ENCODE measurements at places on chromosomes 16 and 17.
A peak's percentile ranks its signal among the peaks of the same experiment; 100 is the strongest.

DNA sequence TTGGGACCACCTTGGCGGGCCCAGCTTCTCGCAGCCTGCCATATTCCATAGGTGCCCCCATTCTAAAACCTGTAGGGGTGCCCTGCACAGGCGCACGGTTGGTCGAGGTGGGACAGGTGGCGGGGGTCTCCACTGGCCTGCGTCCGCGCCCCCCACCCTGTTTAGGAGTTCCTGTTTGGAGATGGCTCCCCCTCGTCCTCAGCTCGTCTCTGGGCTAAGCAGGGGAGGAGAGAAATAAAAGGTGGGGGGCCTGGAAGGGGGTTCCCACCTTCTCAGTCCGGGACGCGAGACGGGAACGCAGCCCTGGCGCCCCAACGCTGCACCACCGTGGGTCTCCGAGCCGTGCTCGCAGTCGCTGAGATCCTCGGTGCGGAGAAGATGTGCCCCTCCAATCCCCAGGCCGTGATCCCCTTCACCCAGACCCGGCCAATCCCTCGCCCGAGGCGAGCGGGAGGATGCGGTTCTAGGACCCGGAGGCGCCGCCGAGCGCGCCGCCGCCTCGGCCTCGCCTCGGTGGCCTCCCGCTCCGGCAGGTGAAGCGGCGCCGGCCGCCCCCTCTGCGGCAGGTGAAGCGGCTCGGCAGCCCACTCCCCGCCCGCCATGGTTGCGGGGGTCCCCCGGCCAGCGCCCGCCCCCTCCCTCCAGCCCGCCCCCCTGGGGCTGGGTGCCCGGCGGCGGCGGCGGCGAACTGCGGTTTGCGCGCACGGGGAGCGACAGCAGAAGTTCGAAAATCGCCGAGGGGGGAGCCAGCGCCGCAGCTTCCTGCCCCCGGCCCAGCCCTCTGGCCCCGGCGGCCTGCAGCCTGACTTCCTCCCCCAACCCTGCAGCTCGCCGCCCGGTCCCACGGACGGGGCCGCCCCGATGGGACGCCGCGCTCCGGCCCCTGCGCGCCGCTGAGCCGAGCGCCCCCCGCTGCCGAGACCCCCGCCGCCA is at the start of gene FMNL1:
TSS of gene FMNL1 (plus strand) at position 805 of the 933 bp plus-strand sequence. CDS start 240 bp downstream, outside the sequence.
- DNase-seq = peak; percentile 75

- no peak for DNase-seq
Measured at GRCh38 chr17:74130276-74130675, 73.2 kb upstream of the RPL38 start.

DNA sequence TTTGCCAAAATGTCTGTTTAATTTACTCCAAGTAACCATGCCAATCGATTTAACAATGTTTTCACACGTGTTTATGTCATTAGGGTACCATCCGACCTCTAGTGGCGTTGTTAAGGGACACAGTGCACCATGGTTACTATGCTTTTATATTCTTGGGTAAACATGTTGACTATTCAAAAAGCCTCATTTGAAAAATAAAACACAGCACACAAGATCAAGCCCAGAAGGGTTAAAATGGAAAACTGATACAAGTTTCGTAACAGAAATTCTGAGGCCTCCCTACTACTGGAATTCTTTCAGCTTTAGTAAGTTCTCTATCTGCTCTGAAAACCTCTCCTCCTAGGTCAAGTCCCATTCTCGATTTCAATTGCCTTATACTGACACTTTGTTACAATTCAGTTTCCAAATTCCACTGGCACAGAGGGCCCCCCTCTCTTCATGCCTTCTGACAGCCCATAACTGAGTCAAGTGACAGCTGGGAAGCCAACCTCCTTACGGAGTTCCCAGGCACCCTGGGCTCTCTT is 2.1 kb downstream of the CFAP20 start:
- DNase-seq = peak; percentile 50

- no peak for DNase-seq
Measured at GRCh38 chr17:30524847-30525246, 47.6 kb downstream of the GOSR1 start.

DNA sequence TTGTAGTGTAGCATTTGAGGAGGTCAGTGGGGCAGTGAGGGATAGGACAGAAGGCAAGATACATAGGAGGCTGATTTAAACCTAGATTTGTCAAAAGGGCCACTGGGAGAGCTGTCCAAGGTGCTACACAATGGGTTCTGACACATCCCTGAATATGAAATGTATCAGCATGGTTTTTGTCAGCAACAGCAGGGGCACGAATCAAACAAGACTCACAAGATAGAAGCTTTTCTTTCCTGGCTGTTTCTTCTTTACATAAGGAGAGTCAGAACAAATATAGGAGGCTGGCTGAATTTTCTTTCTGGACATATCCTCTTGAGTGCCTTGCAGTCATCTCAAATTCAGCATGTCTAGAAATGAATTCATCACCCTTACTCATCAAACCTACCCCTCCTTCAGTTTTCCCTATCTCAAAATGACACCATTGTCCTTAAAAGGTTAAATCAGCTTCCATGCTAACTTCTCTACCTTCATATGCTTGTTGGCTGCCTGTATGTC is 130.5 kb downstream of the NPIPB5 start:
- DNase-seq = peak; percentile 36

DNA sequence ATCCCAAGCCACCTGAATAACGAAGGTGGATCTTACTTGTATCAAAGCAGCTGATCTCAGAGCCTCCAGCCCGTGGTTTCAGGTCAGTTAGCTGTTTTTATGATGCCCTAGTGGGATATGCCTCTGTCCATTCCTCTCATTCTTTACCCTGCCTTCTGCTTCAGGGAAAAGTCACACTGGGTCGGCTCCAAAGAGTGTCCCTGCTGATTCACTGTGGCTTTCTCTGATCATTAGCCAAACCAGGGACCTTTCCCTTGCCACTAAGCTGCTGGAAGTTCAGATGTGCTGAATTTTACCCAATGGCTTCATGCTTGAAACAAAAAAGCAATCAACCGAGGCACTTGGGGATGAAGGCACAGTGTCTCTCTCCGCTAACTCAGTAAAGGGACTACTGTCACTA is 170.2 kb upstream of the SALL1 start:
- DNase-seq = no peak

GRCh38 chr16:4347010-4347409 is 4.1 kb downstream of the PAM16 start:
- no peak for DNase-seq

GRCh38 chr16:47815655-47816054 is 340.1 kb downstream of the ABCC12 start:
- DNase-seq = no peak

DNA sequence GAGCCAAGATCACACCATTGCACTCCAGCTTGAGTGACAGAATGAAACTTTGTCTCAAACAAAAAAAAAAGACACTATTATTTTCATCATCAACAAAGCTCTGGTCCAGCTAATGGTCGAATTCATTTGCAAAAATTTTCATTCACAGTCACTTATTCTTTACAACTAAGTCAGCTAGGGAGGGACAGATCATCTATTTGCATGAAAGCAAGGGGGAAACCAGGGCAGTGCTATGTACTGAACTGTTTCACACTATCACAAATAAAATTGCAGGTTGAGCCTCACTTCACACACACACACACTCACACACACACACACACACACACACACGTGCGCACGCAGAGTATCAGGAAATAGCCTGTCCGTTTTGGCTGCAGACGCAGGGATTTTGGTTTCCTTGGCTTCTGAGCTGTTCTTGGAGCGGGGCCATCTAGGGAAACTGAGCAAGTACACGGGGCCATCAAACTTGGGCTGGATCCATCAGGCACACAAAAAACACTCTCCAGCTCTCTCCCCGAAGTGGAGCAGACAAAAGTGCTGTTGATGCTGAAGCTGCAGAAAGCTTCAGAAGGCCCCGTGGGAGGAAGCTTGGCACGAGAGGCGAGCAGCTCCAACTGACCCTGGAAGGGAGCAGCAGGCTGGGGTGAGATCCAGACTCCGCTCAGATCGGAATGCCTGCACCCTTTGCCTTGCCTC is 44.3 kb upstream of the HELZ start:
- no peak for DNase-seq

DNA sequence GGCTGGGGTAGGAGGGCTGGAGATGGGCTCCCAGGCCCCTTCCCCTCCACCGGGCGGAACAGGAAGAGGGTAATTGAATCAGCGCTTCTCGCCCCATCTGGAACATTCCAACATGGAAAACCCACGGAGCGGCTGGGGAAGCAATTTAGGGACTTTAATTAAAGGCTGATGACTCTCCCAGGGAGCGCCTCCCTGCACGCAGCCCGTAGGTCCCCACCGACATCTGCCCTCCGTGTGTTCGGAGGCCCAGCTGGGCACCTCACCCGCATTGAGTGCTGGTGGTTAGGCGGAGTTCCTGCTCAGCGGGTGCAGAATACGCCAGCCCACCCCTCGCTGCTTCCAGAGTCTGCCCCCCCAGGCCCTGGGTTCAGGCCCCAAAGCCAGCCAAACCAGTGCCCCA is 10.0 kb downstream of the HS3ST6 start:
- no peak for DNase-seq

- no peak for DNase-seq
Measured at GRCh38 chr16:55411231-55411630, 67.8 kb upstream of the MMP2 start.

DNA sequence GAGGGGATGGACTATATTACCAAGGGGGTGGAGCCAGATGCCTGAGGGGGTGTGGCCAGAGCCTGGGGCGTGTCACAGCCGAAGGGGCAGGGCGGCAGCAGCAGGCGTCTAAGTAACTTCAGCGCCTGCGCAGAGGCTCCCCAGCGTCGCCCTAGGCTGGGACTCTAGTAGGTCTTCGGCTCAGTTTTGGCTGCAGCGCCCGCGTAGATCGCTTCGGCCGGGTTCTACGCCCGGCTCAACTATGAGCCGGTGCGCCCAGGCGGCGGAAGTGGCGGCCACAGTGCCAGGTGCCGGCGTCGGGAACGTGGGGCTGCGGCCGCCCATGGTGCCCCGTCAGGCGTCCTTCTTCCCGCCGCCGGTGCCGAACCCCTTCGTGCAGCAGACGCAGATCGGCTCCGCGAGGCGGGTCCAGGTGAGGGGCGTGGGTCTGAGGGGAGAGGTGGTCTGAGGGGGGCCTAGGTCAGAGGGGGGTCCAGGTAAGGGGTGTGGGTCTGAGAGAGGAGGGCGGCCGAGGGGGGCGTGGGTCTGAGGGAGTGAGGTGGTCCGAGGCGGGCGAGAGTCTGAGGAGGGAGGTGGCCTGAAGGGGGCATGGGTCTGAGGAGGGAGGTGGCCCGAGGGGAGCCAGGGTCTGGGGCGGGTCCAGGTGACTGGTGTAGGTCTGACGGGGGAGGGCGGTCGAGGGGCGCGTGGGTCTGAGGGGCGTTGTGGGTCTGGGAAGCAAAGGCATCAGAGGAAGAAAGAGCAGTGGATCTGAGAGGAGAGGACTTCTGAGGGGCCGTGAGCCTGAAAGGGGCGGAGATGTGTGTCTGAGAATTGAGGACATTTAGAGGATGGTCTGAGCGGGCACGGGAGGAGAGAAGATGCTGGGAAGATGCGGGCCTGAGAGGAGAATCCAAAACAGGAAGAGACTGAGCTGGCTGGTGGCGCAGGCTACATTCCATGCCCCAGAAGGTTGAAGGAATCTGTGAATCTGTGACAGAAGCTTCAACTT is at the start of gene LPCAT2:
TSS of gene LPCAT2 (plus strand) at position 132 of the 991 bp plus-strand sequence. CDS start at position 242, 110 bp downstream.
- DNase-seq = peak; percentile 82

GRCh38 chr17:61862105-61862574 is 1.2 kb downstream of the BRIP1 start:
- no peak for DNase-seq

DNA sequence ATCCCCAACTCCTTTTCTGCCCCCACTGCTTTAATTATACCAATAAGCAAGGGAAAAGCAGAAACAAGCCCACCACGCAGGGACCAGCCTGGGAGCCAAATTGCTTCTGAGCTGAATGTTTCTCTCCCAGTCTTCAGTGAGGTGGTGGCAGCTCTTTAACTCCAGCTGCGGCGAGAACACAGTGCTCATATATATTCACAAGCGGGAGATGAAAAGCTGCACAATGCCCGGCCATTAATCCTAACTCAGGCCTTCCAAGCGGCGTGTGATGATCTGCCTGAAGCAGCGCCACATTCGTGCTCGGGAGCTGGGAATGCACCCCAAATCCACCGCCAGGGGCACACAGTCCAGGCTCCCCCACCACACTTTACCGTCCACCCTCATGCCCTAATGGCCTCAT is 203.7 kb upstream of the SDK2 start:
- DNase-seq = no peak
